Hepatocyte (in vitro differentiated cells): ENCODE measurements at places on chromosomes 12 and 14.

- DNase-seq = peak; percentile 15
- H3K4me1 ChIP-seq = no peaks in the 10 kb centered on the region
- H3K4me3 ChIP-seq = no peak overlapping the region
These were observed 390.2 kb downstream of the LRIG3 start for GRCh38 chr12:58529897-58530741.

GRCh38 chr14:71331403-71331802 is 424.1 kb downstream of the PCNX1 start:
- peaks cover 11% of the 10 kb centered on the region for H3K4me1 ChIP-seq
- H3K27me3 ChIP-seq = no peaks in the 10 kb centered on the region
- DNase-seq = no peak
- no peaks in the 10 kb centered on the region for H3K36me3 ChIP-seq

DNA sequence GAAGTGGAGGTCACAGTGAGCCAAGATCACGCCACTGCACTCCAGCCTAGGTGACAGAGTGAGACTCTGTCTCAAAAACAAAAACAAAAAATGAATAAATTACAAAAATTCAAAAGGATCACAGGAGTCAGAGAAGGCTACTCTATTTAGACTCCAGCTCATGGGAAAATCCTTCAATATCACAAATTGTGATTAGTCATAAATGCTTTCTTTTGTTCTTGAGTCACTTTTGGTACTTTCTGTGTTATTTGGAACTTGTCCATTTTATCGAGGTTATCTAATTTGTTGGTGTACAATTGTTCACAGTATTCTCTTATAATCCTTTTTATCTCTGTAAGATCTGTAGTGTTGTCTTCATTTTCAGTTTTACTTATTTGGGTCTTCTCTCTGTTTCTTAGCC is 18.9 kb downstream of the ALDH2 start:
- no peak overlapping the region for H3K27ac ChIP-seq
- H3K27me3 ChIP-seq = no peaks in the 10 kb centered on the region
- no peak overlapping the region for H3K4me3 ChIP-seq
- no peaks in the 10 kb centered on the region for H3K36me3 ChIP-seq
- H3K4me1 ChIP-seq = peaks cover 3% of the 10 kb centered on the region

- no peaks in the 10 kb centered on the region for H3K27me3 ChIP-seq
- no peak overlapping the region for H3K4me3 ChIP-seq
- H3K4me1 ChIP-seq = peaks cover 62% of the 10 kb centered on the region
These were observed 25.4 kb downstream of the CD9 start for GRCh38 chr12:6225630-6226001.

DNA sequence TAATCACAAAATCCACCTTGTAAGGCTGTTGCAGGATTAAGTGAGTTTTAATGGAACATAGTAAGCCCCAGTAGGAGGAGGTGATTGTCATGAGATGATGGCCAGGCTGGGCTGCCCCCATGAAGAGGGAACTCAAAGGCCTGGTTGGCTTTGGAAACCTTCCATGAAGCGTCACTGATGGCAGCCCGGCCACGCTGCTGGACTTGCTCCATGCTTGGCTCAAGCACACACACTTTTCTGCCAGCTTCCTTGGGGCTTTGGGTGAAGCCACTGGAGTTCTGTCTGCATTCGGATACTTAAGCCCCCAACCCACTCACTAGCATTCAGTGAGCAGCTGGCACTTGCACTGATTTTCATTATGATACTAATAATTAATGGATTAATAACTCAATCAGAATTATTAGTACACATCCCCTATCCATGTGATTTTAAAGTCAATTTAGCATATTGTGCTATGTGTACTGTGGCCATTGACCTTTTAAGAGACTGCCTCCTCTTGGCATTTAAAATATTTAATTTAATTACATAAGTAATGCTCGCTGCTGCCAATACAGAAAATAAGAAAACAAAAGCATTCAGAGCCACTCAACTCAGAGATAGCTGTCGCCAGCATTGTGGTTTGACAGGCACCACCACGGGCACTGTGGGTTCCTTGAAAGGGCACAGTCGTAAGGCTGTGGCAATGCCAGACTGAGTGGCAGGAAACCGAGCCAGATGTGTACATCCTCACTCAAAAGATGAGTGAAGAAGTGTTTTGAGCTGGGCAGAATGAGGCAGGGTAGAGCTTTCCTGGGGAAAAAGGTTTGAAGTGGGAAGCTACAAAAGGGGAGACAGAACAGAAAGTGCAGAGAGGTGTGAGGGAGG is 15.9 kb downstream of the KRT85 start:
- no peak overlapping the region for H3K27ac ChIP-seq
- H3K27me3 ChIP-seq = peaks cover 3% of the 10 kb centered on the region
- DNase-seq = no peak
- no peaks in the 10 kb centered on the region for H3K36me3 ChIP-seq
- peaks cover 6% of the 10 kb centered on the region for H3K4me1 ChIP-seq
- H3K4me3 ChIP-seq = no peak overlapping the region

GRCh38 chr14:98665007-98665406 is 607.0 kb downstream of the BCL11B start:
- DNase-seq = no peak
- H3K4me1 ChIP-seq = no peaks in the 10 kb centered on the region
- no peak overlapping the region for H3K4me3 ChIP-seq
- no peaks in the 10 kb centered on the region for H3K36me3 ChIP-seq

- H3K4me3 ChIP-seq = no peak overlapping the region
- no peaks in the 10 kb centered on the region for H3K27me3 ChIP-seq
- H3K27ac ChIP-seq = no peak overlapping the region
- H3K4me1 ChIP-seq = no peaks in the 10 kb centered on the region
- no peak for DNase-seq
- no peaks in the 10 kb centered on the region for H3K36me3 ChIP-seq
These were observed 37.6 kb upstream of the DHRS4 start for GRCh38 chr14:23916004-23916403.

GRCh38 chr12:115755725-115756085 is 521.8 kb downstream of the MED13L start:
- peaks cover 8% of the 10 kb centered on the region for H3K4me1 ChIP-seq
- no peak overlapping the region for H3K4me3 ChIP-seq
- peak overlapping the region; percentile 91 for H3K27ac ChIP-seq
- H3K27me3 ChIP-seq = no peaks in the 10 kb centered on the region
- DNase-seq = no peak

DNA sequence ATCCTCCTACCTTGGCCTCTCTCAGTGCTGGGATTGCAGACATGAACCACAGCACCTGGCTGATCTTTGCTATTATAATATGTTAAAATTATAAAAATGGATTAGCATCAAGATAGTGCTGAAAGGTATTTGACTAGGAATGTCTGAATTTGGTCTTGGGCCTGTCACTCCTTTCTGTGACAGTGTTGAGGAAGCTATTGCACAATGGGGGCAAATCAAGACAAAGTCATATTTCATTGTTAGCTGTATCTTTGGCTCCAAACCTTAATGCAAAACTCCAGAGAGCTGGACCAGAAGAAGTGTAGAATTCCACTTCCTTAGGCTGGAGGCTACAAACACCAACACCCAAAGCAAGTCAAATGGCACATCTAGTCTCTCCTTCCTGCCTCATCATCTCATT is 42.2 kb downstream of the ZCRB1 start:
- no peak overlapping the region for H3K4me3 ChIP-seq
- H3K27ac ChIP-seq = no peak overlapping the region
- H3K4me1 ChIP-seq = no peaks in the 10 kb centered on the region
- no peak for DNase-seq
- no peaks in the 10 kb centered on the region for H3K27me3 ChIP-seq

DNA sequence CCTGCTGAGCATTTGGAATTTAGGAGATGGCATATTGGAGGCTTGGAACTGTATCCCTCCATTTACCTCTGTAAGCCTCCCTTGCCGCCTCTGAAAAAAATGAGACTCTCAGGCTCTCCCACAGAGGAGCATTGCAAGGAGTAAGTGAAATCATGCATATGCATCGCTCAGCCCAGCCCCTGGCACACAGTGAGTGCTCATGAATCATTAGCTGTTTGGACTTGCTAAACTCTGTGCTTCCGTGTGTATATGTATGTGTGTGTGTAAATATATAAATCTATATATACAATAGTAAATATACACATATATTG is 17.1 kb upstream of the TBX3 start:
- H3K4me3 ChIP-seq = no peak overlapping the region
- peaks cover 31% of the 10 kb centered on the region for H3K27me3 ChIP-seq
- no peak overlapping the region for H3K27ac ChIP-seq

GRCh38 chr14:65566820-65567522 is 154.4 kb downstream of the FUT8 start:
- no peaks in the 10 kb centered on the region for H3K4me1 ChIP-seq
- H3K27me3 ChIP-seq = no peaks in the 10 kb centered on the region
- H3K27ac ChIP-seq = no peak overlapping the region
- no peaks in the 10 kb centered on the region for H3K36me3 ChIP-seq
- no peak for DNase-seq

GRCh38 chr12:5428332-5429221 is 3.3 kb upstream of the NTF3 start:
- peak overlapping the region; percentile 29 for H3K27ac ChIP-seq
- H3K4me3 ChIP-seq = no peak overlapping the region
- peak; percentile 70 for DNase-seq
- peaks cover 16% of the 10 kb centered on the region for H3K27me3 ChIP-seq
- H3K4me1 ChIP-seq = peaks cover 24% of the 10 kb centered on the region

DNA sequence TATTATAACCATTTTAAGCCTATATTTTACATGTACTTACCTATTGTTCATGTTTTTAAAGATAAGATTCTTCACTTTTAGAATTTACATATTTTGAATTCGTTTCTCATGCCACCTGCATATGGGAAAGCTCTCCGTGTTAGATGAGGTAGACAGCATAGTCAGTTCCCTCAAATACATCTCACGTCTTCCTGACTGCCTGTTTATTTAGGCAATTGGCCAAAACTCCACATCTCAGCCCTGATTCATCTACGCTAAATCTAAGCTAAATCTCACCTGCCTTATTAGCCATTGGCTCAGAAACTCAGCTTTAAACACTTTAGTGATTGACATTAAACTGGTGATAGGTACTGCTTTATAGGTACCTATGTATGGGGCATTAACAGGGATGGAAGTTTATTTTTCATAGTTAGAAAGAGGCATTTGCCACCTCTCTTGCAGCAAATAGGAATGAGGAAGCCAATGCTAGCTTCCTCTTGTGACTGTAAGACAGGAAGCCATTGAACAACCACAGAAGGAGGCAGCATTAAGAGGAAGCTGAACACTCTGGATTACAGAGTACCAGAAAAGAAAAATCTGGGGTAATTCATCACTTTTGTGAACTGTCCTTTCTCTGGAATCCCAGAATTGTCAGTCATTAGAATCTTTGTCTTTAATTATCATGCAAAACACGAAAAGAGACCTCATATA is 111.9 kb downstream of the LRFN5 start:
- H3K4me1 ChIP-seq = no peaks in the 10 kb centered on the region
- no peak for DNase-seq
- H3K27ac ChIP-seq = no peak overlapping the region
- no peaks in the 10 kb centered on the region for H3K27me3 ChIP-seq

DNA sequence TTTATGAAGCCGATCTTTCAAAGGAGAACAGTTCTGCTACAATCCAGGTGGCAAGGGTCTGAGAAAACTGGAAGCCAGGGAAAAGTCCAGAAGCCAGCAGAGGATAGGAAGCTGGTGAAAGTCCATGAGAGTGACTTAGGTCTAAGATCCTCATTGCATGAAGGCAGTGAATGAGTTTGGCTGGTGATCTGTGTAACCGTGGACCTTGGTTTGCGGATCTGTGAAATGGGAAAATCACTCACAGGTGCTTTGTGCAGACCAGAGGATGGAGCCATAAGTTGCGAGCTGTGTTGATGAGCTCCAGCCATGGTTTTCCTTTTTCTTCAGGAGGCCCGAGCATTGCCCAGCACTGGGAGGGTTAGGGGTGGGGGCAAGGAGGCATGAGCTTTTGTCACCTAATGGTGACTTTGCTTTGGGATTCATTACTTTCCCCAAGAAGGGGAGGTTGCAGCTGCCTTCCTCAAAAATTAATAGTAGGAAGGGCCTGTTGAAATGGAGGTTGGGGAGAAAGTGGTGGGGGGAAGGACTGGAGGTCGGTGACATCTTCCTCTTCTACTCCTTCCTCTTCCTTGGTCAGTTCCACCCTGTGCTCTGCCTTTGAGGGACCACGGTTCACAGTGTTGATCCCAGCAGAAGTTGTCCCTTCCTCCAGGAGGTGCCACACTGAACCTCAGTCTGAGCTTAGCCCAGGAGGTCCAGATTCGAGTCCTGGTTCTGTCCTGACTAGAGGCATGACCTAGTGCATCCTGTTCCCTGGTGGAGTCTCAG is 20.3 kb upstream of the SERPINA6 start:
- no peak for DNase-seq
- no peaks in the 10 kb centered on the region for H3K27me3 ChIP-seq
- peaks cover 10% of the 10 kb centered on the region for H3K4me1 ChIP-seq
- no peaks in the 10 kb centered on the region for H3K36me3 ChIP-seq
- H3K27ac ChIP-seq = no peak overlapping the region
- no peak overlapping the region for H3K4me3 ChIP-seq

- no peak overlapping the region for H3K4me3 ChIP-seq
- H3K36me3 ChIP-seq = no peaks in the 10 kb centered on the region
- no peaks in the 10 kb centered on the region for H3K27me3 ChIP-seq
- DNase-seq = no peak
These were observed 14.2 kb downstream of the ELK3 start for GRCh38 chr12:96208346-96208745.

- peaks cover 35% of the 10 kb centered on the region for H3K4me1 ChIP-seq
- H3K27me3 ChIP-seq = no peaks in the 10 kb centered on the region
- peak overlapping the region; percentile 8 for H3K27ac ChIP-seq
- H3K36me3 ChIP-seq = no peaks in the 10 kb centered on the region
- DNase-seq = peak; percentile 60
These were observed 5.5 kb downstream of the TMEM63C start for GRCh38 chr14:77186911-77187648.

GRCh38 chr14:77375973-77376770 is 722 bp downstream of the TMED8 start:
- H3K4me1 ChIP-seq = peaks cover 24% of the 10 kb centered on the region
- no peaks in the 10 kb centered on the region for H3K36me3 ChIP-seq
- H3K27me3 ChIP-seq = no peaks in the 10 kb centered on the region
- DNase-seq = no peak
- peak overlapping the region; percentile 85 for H3K27ac ChIP-seq

DNA sequence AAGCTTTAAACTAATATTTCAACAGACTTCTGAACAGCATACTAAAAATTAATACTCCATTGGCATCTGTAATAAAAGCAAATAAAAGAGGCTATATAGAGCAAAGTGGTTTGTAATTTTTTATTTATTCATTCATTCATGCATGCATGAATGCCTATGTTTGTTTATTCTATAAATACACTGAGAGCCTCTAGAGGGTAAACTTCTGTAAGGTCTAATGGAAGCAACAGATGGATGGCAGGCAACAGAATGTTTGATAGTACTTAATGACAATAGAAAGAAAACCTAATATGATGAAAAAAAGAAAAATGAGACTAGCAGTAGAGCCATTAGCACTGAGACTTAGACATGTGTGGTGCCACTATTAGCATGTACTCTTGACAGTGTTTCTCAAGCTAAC is 253.1 kb downstream of the CCDC91 start:
- H3K36me3 ChIP-seq = no peaks in the 10 kb centered on the region
- H3K4me3 ChIP-seq = no peak overlapping the region
- H3K27me3 ChIP-seq = no peaks in the 10 kb centered on the region
- H3K27ac ChIP-seq = no peak overlapping the region
- H3K4me1 ChIP-seq = no peaks in the 10 kb centered on the region
